ENCODE measurements at places on chromosomes 7 and 10.
A peak's percentile ranks its signal among the peaks of the same experiment; 100 is the strongest.

DNA sequence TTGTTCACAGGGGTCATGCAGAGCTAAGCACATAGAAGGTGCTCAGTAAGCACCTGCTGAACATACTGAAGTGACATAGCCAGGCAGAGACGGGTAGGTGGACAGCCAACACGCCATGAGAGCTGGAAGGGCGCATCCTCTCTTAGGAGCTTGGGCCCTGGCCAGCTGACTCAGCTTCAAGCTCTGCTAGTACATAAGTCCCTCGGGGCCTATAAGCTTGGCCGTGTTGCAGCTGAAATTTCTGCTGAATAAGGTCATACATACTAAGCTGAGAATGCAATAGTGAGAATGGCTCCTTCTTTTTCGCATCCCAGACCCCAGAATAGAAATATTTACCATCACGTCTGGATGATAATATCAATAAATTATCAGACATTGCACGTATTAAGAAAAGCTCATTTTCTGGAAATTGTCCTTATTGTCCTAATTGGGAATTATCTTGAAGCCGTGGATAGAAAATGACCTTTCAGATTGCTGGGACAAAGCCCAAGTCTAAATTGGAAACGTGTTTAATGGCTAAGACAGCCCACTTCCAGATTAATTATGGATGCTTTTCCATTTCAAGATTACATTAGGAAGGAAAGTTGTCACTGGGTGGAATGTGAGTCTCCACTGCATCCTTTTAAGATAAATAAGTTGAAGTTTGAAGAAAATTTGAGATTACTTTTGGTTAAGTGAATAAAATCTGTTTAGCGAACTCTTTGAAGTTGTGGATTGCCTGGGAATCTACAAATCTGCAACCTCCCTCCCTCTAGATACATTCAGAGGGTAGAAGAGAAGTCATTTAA lies 287.1 kb upstream of the C7orf33 start:
- H3K27me3 ChIP-seq: peaks cover 2% of the 10 kb centered on the region
- no peaks in the 10 kb centered on the region for H3K36me3 ChIP-seq
- H3K27ac ChIP-seq: no peak overlapping the region
- no peak for DNase-seq
- peaks cover 5% of the 10 kb centered on the region for H3K4me1 ChIP-seq

DNA sequence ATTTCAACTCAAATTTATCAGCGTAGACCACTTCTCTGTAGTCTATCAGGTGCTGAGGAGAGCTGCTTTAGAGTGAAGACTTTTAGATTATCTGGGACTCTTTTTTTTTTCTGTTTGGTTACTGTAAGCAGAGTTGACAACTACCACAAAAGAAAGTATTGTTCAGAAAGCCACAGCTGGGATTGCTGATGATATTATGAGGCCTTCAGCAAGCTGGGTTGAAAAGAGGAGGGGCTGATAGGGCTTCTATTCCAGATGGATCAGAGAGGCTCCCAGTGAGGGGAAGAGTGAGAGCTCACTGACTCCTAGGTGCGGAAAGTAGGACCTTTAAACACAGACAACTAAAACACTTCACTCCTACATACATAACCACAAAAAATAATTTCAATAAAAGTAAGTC lies 188.5 kb upstream of the FERD3L start:
- no peaks in the 10 kb centered on the region for H3K4me1 ChIP-seq
- DNase-seq: no peak
- H3K36me3 ChIP-seq: no peaks in the 10 kb centered on the region
- H3K4me3 ChIP-seq: no peak overlapping the region
- no peaks in the 10 kb centered on the region for H3K27me3 ChIP-seq
- no peak overlapping the region for H3K27ac ChIP-seq

GRCh38 chr10:70315276-70315675 lies 31.5 kb upstream of the NPFFR1 start:
- no peaks in the 10 kb centered on the region for H3K27me3 ChIP-seq
- no peak overlapping the region for H3K27ac ChIP-seq
- no peak overlapping the region for H3K4me3 ChIP-seq

DNA sequence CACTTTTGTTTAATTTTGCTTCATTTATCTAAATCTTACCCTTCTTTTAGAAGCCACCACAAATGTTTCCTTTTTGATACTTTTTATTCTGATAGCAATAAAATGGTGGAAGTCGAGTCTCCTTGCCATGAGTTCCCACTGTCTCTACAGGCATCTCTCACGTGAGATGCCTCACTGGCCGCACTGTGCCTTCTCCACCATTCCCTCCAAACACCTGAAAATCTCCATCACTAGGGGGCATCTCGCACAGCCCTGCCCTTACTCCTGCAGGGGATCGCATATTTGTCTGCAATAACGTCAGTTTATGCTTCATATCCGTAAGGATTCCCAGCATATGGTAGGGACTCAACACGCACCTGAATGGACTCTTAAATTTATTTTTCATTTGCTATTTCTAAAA lies 56.3 kb upstream of the NCAPG2 start:
- H3K27ac ChIP-seq: no peak overlapping the region
- peaks cover 65% of the 10 kb centered on the region for H3K36me3 ChIP-seq
- H3K4me3 ChIP-seq: no peak overlapping the region

- H3K27me3 ChIP-seq: peaks cover 2% of the 10 kb centered on the region
- H3K4me1 ChIP-seq: peaks cover 14% of the 10 kb centered on the region
- H3K27ac ChIP-seq: peak overlapping the region; percentile 26
- H3K36me3 ChIP-seq: no peaks in the 10 kb centered on the region
- DNase-seq: no peak
Measured at GRCh38 chr10:46091080-46091827, 45.2 kb upstream of the MSMB start.

DNA sequence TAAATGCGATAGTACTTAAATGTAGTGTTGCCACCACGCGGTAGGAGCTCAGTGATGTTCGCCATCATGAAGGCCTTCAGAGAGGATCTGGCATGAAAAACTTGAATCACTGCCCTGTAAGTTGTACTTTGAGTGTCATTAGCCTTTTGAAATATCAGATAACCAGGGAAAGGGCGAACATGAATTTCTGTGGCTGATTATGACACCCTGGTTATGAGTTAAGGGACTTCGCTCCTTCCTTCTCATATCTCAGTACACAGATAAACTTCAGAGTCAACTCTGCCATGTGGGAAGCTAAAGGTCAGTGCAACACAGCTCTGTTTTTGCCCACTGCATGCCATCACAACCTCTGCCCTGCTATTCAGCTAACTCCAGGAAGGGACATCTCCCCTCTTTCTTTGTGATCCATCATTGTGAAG lies 8.9 kb upstream of the ACSL5 start:
- H3K4me1 ChIP-seq: no peaks in the 10 kb centered on the region
- H3K36me3 ChIP-seq: no peaks in the 10 kb centered on the region
- peaks cover 7% of the 10 kb centered on the region for H3K27me3 ChIP-seq
- no peak overlapping the region for H3K27ac ChIP-seq
- H3K4me3 ChIP-seq: no peak overlapping the region
- DNase-seq: no peak

DNA sequence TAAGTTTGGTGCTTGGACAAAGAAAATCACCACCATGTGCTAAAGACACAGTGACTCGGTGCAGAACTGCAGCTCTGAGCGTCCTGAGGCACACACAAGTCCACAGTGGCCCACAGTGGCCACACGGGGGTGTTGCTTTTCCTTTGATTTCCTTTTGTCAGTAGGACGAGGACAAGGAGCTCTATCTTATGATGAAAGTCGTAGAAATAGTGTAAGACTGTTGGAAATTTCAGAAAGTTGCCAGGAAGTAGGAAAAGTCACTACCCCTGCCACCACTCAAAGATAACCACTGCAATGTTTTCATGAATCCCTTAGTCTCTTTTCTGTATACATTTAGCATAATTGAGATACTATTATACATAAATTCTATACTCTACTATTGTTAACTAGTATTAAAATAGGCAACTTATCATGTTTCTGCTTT lies 146.0 kb downstream of the TNS3 start:
- DNase-seq: no peak
- no peak overlapping the region for H3K27ac ChIP-seq
- no peaks in the 10 kb centered on the region for H3K27me3 ChIP-seq
- no peaks in the 10 kb centered on the region for H3K36me3 ChIP-seq

GRCh38 chr7:36473454-36474282 lies 84.0 kb downstream of the ANLN start:
- no peak overlapping the region for H3K4me3 ChIP-seq
- no peaks in the 10 kb centered on the region for H3K36me3 ChIP-seq
- H3K27ac ChIP-seq: no peak overlapping the region
- DNase-seq: no peak
- H3K4me1 ChIP-seq: peaks cover 19% of the 10 kb centered on the region

- H3K4me3 ChIP-seq: no peak overlapping the region
- no peaks in the 10 kb centered on the region for H3K36me3 ChIP-seq
- no peaks in the 10 kb centered on the region for H3K27me3 ChIP-seq
- no peak for DNase-seq
Measured at GRCh38 chr7:85908051-85908450, 721.2 kb upstream of the SEMA3D start.

DNA sequence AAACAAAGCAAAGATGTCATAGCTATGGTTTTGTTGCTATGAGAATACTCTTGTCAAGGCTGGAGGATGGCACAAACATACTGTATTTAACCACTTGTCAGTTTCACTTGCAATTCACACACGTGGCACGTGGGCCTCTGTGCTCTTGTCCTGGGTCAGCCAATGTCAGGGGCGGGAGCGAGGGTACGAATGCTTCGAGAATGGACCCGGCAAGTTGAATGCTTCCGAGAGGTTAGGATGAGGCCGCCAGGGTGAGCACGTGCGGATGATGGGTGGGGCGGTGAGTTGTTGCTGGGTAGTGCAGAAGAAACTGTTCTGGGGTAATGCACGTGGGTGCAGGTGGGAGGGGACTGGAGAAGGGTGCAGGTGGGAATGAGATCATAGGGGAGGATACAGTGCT lies 10.4 kb upstream of the OCM2 start:
- DNase-seq: no peak
- H3K27ac ChIP-seq: no peak overlapping the region
- no peaks in the 10 kb centered on the region for H3K4me1 ChIP-seq
- H3K27me3 ChIP-seq: peaks cover 2% of the 10 kb centered on the region

DNA sequence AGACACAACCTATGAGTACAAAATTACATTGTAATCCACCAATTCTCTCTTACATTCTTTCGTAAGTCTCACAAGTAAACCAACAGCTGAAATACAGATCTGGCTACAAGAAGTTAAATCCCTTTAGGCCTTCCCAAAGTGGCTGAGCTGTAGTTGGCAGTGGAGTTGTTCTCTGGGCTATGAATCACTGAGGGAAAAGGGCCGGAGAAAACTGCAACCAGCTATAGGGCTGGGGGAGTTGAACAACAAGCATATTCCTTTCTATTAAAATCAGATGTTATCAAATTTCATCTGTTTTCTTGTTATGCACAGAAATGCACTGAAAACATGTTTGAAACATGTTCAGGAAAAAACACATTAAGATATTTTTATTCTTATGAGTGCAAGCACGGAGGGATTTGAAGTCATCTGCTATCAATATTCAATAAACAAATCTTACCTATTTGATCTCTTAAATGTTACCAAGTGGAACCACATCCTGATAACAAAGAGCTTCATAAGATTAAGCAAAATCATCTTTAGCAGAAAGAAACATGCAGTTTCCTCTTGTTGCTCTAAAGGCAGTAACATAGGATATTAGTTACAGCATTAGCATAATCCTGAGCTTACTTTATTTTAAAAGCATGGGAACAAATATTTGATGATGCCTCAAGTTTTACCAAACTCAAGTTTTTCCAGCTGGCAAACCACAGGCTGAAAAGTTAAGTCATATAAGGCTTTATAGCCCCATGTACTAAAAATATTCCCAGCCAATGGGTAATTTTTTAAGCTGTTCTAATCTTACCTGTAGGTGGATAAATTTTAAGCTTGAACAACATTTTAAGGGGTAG lies 212.7 kb downstream of the TAX1BP1 start:
- H3K36me3 ChIP-seq: no peaks in the 10 kb centered on the region
- peaks cover 4% of the 10 kb centered on the region for H3K27me3 ChIP-seq
- no peak overlapping the region for H3K4me3 ChIP-seq
- DNase-seq: no peak
- no peak overlapping the region for H3K27ac ChIP-seq

DNA sequence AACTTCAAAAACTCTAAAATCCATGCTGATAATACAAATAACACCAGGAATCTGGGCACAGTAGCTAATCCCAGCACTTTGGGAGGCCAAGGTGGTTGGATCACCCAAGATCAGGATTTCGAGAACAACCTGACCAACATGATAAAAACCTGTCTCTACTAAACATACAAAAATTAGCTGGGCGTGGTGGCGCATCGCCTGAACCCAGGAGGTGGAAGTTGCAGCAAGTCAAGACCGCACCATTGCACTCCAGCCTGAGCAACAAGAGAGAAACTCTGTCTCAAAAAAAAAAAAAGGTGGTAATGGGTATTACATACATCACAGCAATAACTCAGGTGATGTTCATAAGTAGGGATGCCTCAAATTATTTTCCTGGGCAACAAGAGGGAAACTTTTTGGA lies 315.0 kb upstream of the MEOX2 start:
- no peak for DNase-seq
- no peaks in the 10 kb centered on the region for H3K36me3 ChIP-seq
- no peak overlapping the region for H3K4me3 ChIP-seq

- H3K4me1 ChIP-seq: no peaks in the 10 kb centered on the region
- DNase-seq: no peak
- no peak overlapping the region for H3K27ac ChIP-seq
- no peaks in the 10 kb centered on the region for H3K27me3 ChIP-seq
- H3K36me3 ChIP-seq: no peaks in the 10 kb centered on the region
Measured at GRCh38 chr10:33808475-33808874, 474.0 kb upstream of the NRP1 start.

- H3K27me3 ChIP-seq: no peaks in the 10 kb centered on the region
- peak overlapping the region; percentile 96 for H3K27ac ChIP-seq
- H3K36me3 ChIP-seq: peaks cover 38% of the 10 kb centered on the region
- no peak for DNase-seq
- peaks cover 38% of the 10 kb centered on the region for H3K4me1 ChIP-seq
Measured at GRCh38 chr10:3786295-3787015, 1.4 kb upstream of the KLF6 start.

GRCh38 chr10:20976891-20977290 lies 79.8 kb upstream of the NEBL start:
- H3K27me3 ChIP-seq: no peaks in the 10 kb centered on the region
- H3K4me1 ChIP-seq: no peaks in the 10 kb centered on the region
- no peak overlapping the region for H3K4me3 ChIP-seq
- no peak overlapping the region for H3K27ac ChIP-seq

DNA sequence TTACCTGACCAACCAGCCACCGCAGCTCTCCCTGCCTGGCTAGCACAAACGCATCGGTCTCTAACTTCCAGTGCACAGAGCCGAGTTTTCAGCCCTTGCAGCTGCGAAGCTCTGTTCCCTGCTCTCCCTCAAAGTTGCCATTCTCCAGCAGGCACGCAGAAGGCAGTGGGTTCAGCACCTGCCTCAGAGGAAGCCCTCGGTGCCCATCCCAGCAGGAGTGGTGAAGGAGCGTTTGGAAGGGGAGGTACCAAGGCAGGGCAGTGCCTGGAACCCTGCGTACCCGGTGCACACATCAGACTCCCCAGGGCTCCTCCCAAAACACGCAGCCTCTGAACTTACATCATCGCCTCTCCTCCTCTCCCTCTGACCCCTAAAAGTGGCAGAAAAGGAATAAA lies 1.7 kb upstream of the STK32C start:
- peaks cover 34% of the 10 kb centered on the region for H3K27me3 ChIP-seq
- H3K27ac ChIP-seq: no peak overlapping the region
- no peaks in the 10 kb centered on the region for H3K36me3 ChIP-seq
- peak overlapping the region; percentile 78 for H3K4me3 ChIP-seq
- no peak for DNase-seq

GRCh38 chr7:387132-388022 lies 97.4 kb downstream of the FOXL3 start:
- H3K4me3 ChIP-seq: no peak overlapping the region
- DNase-seq: no peak
- H3K4me1 ChIP-seq: peaks cover under 1% of the 10 kb centered on the region
- H3K36me3 ChIP-seq: peaks cover 6% of the 10 kb centered on the region
- no peak overlapping the region for H3K27ac ChIP-seq

Data from activated T-helper 1 cell treated with anti-CD3 and anti-CD28 coated beads, Interleukin-12 subunit alpha, Interleukin-12 subunit beta, Interleukin-2, Interleukin-4 antibody, amounts not matched to agents 30 ng/mL and 10 ng/mL and 1 ng/mL, durations not matched to agents 14 hours and 24 hours and 36 hours (primary cell).